ENCODE measurements at places on chromosomes 6 and 20.

- no peak for DNase-seq
These were observed 63.9 kb downstream of the FHL5 start for GRCh38 chr6:96626759-96627364.

GRCh38 chr6:138430361-138431145 lies 26.5 kb downstream of the HEBP2 start:
- DNase-seq, result no peak

GRCh38 chr6:106486236-106486635 lies 125.7 kb downstream of the CRYBG1 start:
- DNase-seq, result no peak

DNA sequence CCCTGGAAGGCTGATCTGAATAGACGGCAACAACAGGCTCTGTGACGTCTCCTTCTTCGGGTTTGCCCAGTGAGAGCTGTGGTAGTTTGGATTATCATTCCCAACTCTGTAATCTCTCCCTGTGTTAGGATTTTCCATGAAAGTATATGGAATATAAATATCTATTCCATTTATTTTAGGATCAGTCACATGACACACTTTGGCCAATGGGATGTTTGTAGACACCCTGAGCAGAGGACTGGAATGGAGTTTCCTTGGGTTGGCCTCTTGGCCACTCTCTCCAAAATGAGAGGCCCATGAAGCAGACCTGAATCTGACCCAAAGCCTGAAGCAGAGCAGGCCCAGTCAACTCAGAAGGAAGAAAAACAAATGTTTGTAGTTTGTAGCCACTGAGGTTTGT lies 37.2 kb upstream of the UBR2 start:
- no peak for DNase-seq

GRCh38 chr20:53958260-53958659 lies 112.1 kb downstream of the BCAS1 start:
- DNase-seq, result no peak

DNA sequence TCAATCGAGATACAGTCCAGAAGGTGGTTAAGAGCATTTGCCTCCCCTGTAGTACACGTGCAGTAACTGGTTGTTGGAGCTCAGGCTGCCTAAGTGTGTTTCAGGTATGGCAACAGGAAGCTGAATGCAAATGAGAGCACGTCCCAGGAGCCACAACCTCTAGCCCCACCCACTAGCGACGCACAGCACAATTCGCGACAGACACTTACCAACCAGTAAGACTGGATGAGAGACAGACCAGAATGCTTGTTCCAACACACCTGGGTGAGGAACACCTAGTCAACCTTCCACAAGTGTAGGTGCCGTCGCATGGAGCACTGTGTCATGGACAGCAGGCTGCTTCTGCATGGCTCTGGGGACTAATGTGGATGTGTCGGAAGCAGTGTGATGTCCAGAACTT lies 7.2 kb upstream of the SERPINB1 start:
- DNase-seq, result no peak

- DNase-seq, result no peak
These were observed 52.0 kb downstream of the NHLRC1 start for GRCh38 chr6:18070486-18070885.

- no peak for DNase-seq
These were observed 336.7 kb upstream of the PRND start for GRCh38 chr20:4384961-4385360.

DNA sequence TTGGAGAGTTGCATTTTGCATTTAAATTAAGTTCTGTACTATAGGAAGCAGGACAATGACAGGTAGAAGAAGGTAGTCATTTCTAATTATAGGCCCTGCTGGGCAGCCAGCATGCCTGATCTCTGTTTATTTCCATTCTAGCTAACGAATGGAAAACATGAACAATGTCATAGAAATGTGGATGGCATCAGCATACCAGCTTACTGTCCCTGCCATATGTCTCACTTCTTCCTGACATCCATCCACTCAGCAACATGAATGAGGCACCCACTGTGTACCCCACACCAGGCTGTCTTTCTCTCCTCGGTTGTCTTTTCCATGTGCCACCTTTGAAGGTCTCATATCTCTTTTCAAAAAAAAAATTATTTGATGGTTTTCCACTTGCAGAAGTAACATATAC lies 11.1 kb downstream of the ADTRP start:
- no peak for DNase-seq

DNA sequence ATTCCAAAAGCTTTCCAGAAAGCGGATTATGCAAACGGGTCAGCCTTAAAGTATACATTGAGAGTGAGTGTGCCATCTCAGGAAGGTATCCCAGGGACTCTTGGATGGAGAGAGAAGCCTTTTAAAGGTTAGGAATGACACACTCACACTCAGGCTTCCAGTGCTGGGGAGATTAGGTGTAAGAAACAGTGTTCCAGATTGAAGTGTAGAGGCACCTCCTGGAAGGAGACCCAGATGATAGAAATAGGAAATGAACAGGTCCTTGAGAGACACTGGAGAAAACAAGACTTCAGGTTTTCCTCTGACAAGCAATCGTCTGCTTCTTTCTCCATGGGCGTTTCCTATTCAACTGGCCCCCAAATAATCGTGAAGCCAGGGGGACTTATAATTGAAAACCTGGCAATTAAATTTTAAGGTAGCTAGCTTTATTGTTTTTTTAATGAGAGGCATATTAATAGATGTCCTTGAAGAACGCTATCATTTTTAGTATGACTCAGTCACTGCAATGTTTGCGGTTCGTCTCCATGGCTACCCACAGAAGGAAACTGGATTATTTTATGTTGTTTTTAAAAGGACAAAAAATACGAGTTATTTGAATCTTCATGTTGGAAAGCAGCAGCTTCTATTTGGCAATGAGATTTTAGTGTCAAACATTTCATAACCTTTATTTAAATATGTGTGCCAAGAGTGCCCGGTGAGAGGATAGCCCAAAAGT lies 85.3 kb downstream of the TRMT6 start:
- no peak for DNase-seq

DNA sequence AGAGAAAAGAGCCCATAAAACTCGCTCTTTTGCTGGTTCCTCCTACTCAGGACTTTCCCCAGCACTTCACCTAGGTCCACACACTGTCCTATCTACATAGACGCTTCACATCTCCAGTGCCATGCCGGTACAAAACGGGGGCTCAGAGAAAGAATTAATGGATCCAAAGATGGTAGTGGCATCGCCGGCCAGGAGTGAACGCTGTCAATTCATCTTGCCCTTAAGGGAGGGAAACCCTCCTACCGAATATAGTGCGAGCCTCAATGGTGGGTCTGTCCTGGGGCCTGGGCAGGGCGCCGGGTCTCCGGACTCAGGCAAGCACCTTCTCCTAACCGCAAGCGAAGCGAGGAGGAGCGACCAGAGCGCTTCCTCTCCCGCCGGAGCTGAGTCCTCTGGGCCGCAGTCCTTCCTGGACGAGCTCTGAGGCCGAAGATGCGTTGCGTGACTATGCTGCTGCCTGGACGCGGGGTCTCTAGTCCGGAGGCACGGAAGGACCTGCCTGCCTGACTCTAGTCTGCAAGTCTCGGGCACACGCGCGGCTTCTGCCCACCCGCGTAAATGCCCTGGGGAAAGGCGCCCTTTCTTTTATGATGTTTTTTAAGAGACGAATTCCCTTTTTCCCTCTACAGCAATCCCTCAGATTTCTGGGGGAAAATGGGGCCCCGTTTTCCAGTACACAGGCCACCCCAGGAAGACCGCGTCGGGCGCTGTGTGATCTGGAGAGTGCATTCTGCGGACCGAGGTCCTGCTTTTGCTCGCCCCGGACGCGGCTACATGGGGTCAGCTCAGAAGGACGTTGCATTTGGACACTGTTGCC lies 100.1 kb upstream of the PRDM1 start:
- no peak for DNase-seq

DNA sequence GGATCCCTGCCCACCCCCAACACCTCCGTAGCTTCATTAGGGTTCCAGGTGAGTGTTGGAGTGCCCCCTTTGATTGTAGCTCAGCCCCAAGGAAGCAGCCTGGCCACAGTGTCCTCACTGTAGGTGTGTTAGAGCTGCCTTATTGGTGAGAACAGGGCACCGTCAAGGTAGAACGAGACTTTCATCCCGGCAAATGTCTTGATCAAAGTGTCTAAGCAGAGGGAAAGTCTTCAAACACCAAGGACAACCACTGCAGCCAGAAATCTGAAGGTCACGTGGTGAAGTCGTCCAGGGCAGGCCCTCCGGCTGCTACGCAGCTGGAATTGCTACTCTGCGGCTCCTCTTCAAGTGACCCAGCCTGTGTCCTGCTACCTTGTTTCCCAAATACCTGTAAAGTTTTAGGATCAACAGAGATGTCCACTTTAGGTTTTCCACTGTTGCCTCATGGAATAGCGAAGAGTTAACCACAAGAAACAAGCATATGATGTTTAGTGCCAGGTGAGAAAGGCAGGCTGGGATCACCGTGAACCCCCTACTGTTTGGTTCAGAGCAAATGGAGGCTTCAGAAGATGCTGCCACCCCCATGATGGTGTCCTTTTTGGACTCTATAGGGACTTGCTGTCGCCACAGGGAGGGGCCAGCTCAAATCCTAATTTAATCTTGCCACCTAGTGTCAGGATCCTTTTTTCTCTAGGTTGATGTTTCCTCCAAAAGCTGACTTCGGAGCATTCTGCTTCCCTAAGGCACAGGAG lies 1.7 kb upstream of the DLL1 start:
- peak; percentile 30 for DNase-seq

DNA sequence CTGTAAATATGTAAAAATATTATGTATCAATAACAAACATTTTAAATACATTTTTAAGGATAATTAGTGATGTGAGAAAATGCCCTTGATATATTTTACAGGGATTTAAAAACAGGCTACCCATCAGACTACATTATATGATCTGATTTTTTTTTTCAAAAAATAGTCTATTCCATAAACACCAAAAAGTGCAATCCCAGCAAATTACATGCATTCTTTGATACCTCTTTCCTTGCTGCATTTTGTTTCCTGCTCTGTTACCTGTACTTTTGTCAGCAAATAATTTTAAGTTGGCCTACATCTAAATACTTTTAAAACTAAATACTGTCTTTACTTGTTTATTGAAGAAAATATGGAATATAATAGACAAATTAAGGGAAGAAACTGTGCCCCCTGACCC lies 306.2 kb upstream of the ARID1B start:
- no peak for DNase-seq

DNA sequence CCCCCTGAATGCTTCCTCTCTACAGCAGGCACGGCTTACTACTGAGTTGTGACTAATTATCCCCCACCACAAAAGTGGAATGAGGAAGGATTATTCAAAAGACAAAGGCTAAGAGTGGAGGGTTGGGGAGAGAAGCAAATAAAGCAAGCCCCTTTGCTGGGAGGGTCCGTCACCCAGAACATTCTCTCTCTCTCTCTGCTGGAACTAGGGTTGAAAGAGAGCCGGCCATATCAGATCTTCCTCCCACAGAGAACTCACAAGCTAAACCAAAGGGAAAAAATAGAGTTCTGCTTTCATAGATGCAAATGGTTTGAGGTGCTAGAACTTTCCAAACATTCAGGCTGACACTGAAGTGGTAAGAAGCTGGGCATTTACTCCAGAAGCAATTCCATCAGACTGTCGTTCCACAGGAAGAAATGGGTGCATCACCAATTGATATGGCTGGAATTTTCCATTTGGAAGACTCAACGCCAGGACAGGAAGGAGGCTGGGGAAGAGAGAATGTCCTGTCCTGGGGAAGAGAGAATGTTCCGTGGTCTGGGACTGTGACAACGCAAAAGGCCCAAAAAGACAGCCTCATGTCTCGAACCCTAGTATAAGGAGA lies 7.9 kb downstream of the ZMYND8 start:
- DNase-seq, result no peak
